AG08395 (cell line): ENCODE measurements at places on chromosomes 1 and 21.
A peak's percentile ranks its signal among the peaks of the same experiment; 100 is the strongest.

DNA sequence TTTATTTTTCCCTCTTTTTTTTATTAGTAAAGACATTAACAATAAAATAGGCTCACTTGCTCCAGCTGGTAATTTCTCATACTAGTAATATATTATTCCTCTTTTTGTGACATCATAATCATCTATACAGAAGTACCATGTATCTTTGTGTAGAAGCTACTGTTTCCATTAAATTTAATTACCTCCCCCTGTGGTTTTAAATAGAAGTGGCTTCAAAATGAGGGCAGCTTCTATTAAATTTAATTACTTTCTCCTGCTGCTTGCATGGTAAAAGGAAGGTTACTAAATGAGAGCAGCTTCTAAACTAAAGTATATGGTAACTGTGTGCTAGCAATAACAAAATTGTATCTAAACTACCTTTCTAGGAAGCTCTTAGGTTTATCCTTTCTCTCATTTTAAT lies 94.0 kb downstream of the DPYD start:
- no peak for DNase-seq

- DNase-seq, result no peak
Observed at GRCh38 chr21:36035381-36035791, 24.9 kb downstream of the SETD4 start.

DNA sequence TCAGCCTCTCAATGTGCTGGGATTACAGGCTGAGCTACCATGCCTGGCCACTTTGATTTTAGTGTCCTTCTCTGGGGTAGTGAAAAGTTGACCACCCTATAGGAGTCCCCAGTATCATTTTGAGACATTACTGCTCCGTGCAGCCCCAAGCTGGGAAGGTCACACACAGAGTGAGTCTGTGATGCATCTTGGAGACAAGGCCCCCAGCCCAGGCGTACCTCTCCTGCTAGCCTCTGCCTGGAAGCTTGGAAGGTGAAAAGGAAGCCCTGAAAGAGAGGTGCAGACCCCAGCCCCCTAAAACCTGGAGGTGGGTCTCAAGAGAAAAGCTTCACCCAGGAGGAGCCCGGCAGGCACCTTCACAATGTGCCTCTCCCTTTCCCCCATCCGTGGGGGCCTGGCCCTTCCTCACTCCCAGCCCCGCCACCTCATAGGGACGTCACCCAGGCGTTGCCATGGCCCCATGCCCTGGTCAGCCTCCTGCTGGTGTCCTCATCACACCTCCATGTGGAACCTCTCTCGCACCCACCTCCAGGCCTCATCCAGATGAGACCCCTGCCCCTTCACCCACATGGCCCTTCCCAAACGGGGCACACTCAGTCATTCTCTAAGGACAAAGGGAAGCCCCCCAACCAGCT lies 5.6 kb upstream of the ARF1 start:
- no peak for DNase-seq

DNA sequence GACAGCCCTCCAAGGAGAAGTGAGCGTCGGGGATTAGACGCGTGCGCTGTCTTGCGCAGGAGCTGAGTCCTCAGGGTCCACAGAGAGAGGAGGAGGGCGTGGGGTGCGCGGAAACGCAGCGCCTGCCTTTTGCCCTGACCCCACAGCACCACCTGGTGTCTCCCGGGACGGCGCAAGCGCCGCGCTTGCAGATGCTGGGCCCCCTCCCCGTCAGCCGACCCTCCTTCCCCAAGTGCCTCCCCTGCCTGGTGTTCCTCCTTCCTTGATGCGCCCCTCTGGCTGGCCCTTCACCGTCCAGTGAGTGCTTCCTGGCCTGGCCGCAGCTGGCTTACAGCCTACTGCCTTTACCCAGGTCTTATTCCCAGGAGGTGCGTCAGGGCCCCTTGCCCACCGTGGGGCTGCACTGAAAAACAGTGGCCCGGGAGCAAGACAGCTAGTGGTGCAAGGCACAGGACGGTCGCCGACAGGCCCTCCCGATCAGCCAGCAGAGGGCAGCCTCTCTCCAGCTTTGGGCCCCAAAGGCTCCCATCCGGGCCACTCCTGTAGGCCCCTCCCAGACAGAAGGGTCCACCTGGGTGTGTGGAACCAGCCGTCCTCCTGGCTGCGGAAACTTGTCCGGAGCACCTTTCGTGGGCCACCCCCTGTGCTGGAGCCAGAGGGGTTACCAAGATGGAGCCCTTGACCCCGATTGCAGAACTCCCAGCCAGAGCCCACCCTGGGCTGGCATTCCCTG lies 12.9 kb upstream of the PHLDA3 start:
- DNase-seq, result peak; percentile 90

DNA sequence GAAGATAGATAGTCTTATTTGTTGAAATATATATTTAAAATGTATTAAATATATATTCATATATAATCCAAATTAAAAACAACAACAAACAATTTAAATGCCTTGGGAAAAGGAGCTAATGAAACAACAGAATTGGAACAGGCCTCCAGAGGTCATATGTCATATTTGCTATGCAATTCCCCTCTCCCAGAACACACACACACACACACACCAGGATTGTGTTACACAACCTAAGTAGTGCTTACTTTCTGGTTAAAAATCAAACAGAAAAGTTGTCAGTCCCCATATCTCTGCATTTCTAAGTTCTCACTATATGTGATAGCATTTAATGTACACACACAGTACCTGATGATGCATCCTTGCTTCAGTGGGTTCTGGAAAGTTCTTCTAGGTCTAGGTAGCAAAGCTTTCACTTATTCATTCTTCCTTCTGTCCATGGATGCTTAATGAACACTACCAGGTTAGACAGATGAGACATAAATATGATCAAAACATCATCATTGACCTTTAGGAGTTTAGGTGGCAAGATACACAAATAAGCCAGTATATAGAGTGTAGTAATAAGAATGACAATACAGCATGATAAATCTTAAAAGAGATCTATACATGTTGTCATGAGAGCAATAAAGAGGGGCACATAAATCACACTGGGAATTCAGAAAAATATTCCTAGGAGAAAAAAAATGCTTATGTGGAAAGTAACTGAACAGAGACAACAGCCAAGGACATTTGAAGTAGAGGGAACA lies 662.8 kb downstream of the PTPRC start:
- DNase-seq, result no peak

DNA sequence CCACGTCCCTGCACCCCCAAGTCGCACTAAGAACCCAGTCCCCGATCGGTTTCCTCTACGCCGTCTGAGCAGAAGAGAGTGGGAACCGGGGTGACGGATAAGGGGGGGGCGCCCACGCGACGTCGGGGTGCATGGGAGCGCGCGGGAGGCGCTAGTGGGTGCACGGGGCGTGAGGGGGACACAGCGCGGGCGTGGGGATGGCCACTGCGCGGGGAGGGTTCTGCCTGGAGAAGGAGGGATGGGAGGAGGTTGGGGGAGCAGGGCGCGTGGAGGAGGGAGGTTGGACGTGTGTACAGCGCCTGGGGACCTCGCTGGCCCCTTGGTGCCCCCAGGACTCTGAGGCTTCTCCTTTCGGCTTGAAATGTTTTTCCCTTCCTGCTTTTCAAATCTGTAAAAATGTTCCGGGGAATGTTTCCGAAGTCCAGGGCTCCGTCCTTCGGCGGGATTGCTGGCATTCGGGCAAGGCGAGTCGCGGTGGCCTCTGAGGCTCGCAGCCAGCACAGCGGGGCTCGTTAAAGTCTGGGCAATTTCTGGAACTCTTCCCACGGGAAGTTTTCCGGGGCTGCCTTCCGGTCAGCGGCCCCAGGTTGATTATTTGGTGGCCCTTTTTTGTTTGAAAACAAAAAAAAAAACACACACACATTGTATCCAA lies 13.1 kb downstream of the RNF220 start:
- DNase-seq, result no peak

- DNase-seq, result no peak
Observed at GRCh38 chr1:73593804-73594203, 604.2 kb downstream of the LRRIQ3 start.

- peak; percentile 52 for DNase-seq
Observed at GRCh38 chr1:60160141-60160540, 86.6 kb upstream of the C1orf87 start.

DNA sequence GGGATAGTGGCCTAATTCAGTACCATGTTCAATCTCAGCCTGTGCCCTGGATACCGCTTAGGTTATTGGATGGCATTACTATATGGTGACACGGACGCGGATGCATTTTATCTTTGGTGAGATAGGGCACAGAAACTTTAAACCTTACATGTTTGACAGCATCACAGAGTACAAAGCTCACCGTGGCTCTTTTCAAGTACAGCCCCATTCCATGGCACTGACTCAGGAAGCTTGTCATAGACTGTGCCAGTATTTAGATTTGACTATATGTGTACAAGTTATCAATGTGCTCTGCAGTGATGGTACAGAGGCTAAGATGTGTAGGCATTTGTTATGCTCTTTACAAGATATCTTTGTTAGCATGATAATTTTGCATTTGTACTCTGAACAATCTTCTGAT lies 169.0 kb downstream of the RYR2 start:
- no peak for DNase-seq

GRCh38 chr21:46475296-46475695 lies 16.6 kb downstream of the DIP2A start:
- DNase-seq, result no peak

GRCh38 chr1:222331340-222331739 lies 216.6 kb downstream of the HHIPL2 start:
- DNase-seq, result peak; percentile 11

- no peak for DNase-seq
Observed at GRCh38 chr1:9111357-9111691, 17.6 kb downstream of the GPR157 start.

DNA sequence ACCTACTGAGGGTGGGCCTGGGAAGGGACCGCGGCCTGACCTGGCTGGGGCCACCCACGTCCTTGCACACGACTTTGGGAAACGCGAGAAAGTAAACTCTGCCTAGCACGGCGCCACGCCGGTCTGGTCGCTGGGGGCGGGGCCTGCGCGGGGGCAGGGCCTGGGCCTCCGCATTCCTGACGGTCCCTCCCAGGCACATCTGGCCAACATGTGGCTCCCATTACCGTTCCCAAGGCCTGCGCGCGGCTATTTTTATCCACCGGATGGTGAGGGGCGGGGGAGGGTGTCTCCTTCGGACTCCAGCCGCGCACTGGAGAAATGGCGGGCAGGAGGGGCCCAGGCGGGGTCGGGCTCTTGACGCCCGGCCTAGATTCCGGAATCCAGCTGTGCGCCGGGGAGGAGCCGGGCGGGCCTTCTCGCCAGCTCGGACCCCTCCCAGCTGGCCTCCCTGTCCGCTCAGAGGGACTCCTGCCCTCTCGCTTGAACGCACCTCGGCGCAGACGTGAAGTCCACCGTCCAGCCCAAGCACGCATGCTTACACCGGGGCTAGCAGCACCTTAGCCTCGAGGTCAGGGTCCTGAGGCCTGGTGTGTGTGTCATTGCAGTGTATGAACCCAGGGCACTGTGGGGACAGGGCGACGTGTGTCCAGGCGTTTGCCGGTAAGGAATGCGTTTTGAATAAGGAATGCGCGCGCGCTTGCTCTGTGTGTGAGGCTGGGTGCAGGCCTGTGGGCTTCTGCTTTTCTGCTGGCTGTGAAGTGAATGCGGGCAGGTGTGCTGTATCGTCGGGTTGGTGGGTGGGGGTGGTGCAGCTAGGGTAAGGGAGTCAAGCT lies 2.1 kb downstream of the EVA1B start:
- DNase-seq, result peak; percentile 93

GRCh38 chr1:184945678-184946412 lies 28.5 kb downstream of the NIBAN1 start:
- peak; percentile 57 for DNase-seq

DNA sequence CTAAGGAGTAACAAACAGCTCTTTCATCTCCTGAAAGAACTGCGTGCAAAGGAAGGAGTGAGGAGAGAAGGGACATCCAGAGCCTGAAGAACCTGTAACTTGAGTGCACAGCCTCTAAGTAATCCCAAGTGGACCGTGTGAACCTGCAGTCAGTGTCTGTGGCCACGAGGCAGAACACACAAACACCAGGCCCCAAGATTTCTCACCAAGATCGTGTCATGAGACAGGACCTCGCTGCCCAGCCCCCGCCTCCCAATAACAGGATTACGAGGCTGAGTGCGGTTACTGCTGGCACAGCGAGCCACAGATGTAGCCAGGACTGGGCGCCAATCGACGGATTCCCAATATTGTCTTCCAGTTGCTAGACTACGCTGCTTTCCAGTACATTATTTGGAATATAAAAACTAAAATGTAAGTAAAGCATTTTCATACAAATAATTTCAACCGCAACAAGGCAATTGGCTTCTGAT lies 101.3 kb upstream of the SLC25A33 start:
- DNase-seq, result no peak

DNA sequence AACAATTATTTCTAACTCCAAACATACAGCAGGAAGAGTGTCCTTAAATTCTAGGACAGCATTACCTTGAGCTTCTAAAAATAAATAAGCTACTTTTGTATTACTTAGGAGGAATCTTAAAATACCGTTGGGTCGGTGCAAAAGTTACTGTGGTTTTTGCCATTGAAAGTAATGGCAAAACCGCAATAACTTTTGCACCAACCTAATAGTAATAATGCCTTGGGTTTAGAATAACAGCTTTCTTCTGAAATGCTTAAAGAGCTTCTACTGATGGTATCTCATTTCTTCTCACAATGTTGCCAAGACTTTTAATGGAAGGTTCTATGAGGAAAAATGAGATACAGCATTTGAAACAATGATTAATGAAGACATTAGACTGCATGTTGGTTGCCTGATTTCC lies 179.9 kb downstream of the SEC16B start:
- DNase-seq, result no peak

- no peak for DNase-seq
Observed at GRCh38 chr1:216215169-216215568, 208.1 kb downstream of the USH2A start.

- DNase-seq, result peak; percentile 83
Observed at GRCh38 chr1:220748089-220748934, at the start of gene MTARC2. MTARC2 (plus strand) TSS chr1:220748322; CDS start chr1:220748532, 210 bp downstream.

DNA sequence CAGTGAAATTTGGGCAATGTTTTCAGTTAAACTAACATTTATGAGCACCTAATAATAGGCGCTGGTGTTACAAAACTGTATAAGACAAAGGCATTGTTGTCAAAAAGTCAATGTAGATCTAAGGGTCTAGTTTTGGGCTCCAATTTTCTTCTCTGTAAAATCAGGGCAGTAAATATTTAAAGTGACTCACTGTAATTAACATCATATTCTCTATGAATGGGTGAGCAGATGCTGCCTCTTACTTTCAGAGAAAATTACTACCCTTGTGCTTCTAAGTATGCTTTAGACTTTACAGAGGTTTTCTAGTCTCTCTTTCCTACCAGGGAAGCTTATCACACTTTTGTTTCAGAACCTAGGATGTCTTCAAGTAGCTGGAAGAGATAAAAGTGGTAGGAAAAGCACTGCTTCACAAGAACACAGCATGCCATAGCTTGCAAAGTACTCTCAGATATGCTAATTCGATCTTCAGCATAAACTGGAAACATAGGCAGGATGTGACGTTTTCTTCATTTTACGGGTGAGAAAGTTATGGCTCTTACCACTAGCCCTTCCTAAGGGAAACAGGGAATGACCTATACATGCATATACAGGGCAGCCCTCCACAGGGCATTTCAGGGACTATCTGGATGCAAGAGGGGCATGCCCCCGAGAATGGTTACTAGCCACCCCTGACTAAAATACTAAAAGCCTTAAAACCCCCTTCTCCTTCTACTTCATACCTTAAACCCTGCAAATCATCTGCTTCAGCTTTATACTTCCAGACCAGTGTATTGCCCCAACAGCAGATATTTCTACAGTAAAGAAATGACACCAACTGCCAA lies 2.6 kb downstream of the C1orf116 start:
- DNase-seq, result no peak
